Skeletal muscle cell (primary cell): ENCODE measurements at places on chromosomes 3 and 15.

- no peak for DNase-seq
Measured at GRCh38 chr3:71000483-71000882, 583.0 kb downstream of the FOXP1 start.

- no peak for DNase-seq
Measured at GRCh38 chr15:50628421-50628820, 58.2 kb downstream of the TRPM7 start.

DNA sequence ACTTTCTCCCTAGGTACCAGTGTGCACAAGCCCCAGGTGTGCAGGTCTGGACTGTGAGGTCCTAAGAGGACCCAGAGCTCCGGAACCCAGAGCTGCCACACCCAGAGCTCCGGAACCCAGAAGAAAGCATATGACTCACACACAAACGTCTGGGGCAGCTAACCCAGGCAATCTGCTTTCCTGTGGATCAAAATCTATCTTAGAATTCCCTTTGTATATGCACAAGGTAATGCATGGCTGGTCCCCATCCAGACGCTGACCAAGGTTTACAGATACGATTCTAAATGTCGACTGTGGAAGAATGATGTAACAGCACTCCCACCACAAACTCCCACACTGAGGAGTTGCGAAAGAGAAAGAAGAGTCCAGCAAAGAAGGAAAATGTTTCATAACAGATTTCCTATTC is 15.7 kb downstream of the KCNMB2 start:
- DNase-seq, result no peak

DNA sequence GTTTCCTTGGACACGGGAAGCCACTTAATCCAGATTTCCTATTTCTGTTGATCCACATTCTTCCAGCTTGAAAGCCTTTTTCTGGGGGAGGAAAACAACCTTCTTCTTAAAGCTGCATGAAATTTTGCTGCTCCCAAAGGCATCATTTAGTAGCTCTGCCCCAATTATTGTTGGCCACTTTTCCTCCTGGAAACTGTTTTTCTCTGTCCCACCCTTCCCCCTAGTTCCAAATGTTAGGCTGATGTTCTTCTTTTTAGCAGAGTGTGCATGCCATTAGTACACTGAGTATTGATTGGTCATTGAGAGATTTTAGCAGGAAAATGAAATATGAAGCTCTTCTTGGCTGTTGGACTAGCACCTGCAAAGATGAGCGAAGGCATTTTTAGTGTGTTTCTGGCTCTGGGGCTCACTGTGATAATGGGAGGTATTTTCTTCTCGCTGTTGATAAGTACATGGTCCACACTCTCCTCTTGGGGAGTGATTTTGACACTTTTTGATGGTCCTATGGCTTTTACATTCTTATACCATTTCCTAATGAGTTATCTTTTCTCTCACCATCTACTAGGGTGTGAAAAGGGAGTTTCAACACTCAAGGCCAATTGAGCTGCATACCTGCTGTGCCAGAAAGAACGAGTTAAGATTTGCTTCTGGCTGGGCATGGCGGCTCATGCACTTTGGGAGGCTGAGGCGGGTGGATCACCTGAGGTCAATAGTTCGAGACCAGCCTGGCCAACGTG is 200.5 kb downstream of the PTPRG start:
- no peak for DNase-seq

DNA sequence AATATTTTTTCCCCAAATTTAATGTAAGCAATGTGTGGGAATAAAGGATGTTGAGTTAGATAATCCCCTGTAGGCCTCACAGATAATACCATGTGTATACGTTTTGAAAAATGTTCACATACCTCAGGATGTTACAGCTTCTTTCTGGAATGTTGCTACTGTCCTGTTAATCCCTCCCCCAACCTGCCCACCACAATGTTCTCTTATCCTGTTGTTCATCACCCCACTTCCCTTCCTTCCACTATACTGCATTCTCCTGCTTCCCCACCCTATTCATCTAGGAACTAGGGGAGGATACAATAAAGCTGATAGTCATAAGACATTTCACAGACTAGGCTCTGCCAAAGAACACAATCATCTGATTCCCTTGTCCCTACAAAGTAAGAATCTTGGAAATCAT is 92.1 kb downstream of the IGF2BP2 start:
- DNase-seq, result peak; percentile 90

DNA sequence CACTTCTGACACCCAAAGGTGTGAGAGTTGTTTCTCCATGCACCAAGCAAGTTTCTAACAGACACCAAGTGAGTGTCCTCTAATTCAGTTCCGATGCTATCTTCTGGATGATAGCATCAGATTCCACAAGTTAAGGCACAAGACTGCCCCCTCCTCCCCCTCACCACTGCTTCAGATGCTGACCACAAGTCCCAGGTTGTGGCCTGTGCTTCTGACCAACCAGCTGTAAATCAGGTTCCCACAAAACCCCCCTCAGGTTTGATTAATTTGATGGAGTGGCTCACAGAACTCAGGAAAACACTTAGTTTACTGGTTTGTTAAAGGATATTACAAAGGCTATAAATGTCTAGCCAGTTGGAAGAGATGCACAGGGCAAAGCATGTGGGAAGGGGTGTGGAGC is 7.0 kb upstream of the PLA1A start:
- DNase-seq, result no peak

GRCh38 chr3:138378990-138379389 is 30.6 kb downstream of the MRAS start:
- DNase-seq, result no peak

GRCh38 chr3:152841131-152841530 is 6.2 kb downstream of the P2RY1 start:
- DNase-seq, result no peak

DNA sequence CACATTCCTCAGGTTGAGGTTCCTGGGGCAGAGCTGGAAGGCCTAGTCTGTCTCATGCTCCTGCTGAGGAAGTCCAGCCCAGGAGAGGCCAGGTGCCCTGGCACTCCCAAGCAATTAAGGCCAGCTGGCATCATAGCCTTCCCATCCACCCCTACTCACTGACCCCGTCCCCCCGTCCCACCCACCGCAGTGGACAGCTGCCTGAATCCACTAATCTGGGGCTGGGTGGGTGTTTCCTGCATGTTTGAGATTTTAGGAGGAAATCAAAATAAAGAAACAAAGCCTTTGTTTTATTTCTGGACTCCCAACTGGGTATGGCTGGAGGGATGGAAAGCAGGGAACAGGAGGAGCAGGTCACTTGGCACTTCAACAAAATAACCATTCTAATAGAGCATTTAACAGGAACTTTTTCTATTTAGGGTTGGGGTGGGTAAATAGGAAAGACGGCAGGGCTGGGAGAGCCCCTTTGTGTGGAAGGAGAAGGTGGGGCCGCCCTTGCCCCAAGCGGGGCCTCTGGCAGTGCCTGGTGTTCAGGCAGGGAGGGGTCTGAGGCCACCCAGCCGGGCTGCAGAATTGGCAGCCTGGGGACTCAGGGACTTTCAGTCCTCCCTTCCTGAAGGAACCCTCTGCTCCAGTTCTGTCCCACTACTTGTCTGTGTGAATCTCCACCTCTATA is 8.5 kb downstream of the MRAS start:
- DNase-seq, result no peak

GRCh38 chr3:45574067-45574494 is 20.5 kb upstream of the LIMD1 start:
- DNase-seq, result no peak

GRCh38 chr3:156353563-156353962 is 201.4 kb downstream of the SSR3 start:
- DNase-seq, result no peak

DNA sequence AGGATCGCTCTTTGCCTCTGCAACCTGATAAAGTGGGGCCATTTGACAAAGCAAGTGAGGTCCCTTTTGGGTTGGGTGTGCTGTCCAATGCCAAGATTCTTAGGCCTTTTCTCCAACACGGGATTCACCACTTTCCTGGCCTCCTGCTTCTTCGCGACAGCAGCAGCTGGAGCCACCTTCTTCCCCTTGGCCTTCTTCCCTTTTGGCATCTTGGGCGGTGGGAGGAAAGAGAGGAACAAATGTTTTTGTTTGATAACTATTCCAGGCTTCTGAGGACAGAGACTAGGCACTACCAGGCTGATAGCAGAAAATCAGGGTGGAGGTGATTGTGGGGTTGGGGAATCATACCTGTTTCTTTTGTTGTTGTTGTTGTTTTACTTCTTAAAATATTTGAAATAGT is 30.0 kb upstream of the FAM81A start:
- no peak for DNase-seq

DNA sequence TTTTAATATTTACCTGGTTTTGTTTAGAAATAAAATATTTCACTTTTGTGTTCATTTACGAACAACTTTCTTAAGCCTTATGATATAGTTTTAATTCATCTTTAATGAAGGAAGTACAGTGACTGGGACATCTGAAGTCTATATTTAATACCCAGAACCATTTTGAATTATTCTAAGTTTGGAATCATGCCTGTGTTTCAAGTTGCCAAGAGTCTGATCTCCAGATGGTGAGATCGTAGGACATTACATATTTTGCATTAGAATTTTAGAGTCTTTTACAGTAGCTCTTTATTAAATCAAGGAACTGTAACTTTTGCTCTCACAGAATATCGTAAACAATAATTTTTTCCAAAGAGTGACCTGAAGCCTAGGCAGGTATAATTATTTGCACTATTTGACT is 420.7 kb downstream of the SI start:
- DNase-seq, result no peak

DNA sequence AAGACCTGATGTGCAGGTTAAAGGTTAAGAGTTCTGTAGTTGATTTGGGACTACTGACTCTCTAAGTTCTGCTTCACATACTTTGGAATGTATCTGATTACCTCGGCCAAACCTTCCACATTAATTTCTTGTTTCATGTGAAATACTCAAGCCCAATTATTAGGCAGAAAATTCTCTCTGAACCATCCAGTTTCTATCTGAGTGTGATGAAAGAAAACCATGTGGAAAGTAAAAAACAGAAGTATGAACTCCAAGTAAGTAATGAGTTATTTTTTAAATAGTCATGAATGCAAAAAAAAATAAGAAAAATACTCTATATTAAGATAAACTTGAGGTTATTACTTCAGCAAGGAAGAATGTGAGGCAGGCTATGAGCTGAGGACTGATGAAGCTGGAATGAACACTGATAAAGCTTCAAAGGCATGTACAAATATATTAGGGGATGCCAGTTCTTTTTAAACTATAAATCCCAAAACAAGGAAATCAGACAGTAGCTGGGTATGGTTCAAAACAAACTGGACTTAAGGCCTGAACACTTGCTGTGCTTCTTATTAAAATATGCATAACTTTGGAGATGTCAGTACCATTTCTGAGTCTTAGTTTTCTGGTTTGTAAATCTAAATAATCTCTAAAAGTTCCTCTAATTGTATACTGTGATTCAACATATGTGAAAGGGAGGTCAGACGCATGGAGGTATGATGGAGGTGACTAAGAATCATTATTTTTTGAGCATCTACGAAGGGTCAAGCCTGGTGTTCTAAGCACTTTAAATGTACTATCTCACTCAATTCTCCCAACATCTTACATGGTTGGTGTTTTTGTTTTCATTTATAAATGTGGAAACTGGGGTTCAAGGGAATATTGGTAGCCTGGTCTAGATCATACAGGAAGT is 59.6 kb downstream of the COL6A6 start:
- no peak for DNase-seq

- DNase-seq, result no peak
Measured at GRCh38 chr3:9837701-9838582, 5.9 kb downstream of the RPUSD3 start.

DNA sequence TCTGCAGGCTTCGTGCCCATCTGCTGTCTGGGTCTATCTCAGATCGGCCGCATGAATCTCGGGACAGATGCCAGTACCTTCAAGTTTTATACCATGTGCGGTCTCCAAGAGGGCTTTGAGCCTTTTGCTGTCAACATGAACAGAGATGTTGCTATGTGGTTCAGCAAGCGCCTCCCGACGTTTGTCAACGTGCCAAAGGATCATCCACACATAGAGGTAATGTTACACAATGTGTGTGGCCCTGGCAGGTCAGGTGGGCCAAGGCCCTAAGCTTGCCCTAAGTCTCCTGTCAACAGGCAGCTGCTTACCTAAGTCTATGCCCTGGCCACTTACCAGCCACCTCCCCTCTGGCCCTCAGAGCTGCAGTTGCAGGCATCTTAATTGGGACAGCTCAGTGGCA is 324.0 kb upstream of the CHRM5 start:
- no peak for DNase-seq

DNA sequence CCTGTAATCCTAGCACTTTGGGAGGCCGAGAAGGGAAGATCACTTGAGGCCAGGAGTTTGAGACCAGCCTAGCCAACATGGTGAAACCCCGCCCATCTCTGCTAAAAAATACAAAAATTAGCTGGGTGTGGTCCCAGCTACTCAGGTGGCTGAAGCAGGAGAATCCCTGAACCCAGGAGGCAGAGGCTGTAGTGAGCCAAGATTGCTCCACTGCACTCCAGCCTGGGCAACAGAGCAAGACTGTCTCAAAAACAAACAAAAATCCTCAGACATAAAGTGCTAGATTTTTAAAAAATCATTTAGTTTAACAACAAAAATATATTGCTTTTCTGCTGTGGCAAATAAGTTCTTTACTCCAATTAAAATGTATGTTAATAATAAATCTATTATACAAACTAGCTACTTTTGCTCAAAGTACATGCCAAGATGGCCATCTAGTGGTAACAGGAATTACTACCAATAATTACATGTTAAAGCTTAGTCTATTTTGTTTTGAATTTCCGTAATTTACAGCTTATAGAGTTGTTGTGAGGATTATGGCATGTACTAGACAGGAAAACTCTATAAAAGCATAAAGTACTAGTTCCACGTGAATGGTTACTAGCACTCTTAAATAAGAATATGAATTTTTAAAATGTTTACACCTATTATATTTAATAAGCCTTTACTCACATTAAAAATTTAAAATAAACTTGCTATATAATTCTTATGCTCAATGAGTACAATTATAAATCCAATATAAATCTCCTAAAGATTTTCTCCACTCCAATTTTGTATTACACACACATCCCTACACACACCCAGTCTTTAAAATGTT is 39.0 kb downstream of the GABPB1 start:
- DNase-seq, result peak; percentile 16

DNA sequence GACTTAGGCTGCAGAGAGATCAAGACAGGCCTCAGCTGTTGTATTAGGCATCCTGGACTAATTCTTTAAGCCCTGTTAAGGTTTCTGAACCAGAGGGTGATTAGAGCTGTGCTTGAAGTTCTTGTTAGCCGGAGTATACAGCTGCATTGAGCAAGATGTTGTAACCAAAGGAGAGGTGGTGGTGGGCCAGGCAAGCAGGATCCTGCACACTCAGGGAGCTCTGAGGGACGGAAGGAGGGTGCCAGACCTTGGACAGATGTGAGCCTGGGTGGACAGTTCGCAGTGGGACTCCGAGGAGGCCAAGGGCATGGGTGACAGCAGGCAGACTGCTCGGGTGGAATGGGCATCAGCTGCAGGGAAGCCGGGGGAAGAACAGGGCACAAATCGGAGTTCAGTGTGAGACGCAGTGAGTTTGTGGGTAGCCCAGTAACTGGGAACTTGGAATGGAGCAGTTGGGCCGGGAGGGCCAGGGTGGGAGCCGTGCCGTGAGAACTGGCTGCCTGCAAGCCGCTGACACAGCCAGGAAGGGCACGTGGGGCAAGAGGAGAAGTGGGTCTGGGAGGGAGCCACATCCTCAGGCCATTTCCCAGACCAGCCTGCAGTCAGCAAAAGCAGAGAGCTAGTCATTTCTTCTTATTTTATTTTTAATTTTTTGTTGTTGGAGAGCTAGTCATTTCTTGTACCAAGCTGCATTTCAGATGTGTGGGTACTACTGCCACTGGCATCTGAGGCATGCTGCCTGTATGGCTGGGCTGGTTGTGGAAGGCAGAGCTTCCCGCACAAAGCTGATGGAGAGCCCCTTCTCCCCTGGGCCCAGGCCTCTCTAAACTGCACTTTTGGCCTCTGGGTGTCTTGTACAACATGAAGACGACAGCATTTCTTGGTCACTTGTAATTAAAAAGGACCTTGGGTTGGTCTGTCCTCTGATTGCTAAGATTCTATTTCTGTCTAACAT is 61.0 kb downstream of the PGPEP1L start:
- no peak for DNase-seq
